ENCODE measurements at places on chromosomes 6 and 20.

- DNase-seq: no peak
Measured at GRCh38 chr6:41704656-41705310, 30.6 kb downstream of the TFEB start.

- DNase-seq: no peak
Measured at GRCh38 chr6:112415366-112415765, 68.2 kb downstream of the RFPL4B start.

- no peak for DNase-seq
Measured at GRCh38 chr20:62700261-62700930, 8.2 kb upstream of the NTSR1 start.

- no peak for DNase-seq
Measured at GRCh38 chr20:62829231-62830230, 12.7 kb downstream of the COL9A3 start.

DNA sequence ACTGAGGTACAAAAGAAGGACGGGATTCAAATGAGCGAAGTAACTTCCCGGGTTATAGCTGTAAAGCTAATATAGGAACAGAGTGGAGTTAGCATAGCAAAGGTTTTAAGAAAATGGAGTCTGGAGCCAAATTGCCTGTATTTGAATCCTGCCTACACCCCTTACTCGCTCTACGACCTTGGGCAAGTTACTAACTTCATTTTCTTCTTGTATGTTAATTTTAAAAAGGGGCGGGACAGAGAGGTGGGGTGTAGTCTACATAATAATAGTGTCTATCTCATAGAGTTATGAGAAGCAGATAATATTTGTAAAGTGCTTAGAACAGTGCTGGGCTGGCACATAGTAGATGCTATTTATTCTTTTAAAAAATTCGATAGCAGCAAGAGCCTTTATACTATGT lies 705 bp downstream of the ZSCAN23 start:
- DNase-seq: no peak

DNA sequence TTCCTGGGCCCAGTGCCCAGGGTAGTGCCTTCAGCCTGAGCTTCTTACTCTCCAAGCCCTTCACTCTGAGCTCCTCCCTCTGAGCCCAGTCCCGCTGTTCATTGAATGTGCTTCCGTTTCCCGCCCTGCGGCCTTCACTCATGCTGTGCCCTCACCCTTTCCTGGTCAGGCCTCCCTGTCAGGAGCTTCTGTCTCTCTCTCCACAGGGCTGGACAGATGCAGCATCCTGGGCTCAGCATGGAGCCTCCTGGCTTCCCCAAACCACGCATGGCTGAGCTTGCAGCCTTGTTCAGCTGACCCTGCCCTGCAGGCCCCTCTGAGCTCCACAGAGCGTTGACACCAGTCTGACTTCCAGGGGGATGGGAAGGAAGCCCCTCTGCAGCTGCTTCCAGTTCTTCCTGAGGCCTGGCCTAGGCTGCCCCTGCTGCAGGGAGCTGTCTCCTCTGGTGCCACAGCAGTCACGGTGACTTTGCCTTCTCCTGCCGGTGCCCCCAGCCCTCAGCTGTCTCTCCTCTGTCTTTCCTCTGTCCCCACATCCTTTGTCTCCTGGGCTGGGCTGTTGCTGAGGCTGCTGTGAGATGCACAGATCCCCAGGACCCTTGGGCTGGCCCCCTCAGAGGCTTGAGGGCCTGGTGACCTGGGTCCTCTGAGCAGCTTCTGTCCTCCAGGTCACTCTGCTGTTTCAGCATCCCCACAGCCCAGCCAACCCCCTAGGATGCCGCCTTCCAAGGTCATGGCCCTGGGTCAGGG lies 7.9 kb upstream of the MYT1 start:
- DNase-seq: no peak

DNA sequence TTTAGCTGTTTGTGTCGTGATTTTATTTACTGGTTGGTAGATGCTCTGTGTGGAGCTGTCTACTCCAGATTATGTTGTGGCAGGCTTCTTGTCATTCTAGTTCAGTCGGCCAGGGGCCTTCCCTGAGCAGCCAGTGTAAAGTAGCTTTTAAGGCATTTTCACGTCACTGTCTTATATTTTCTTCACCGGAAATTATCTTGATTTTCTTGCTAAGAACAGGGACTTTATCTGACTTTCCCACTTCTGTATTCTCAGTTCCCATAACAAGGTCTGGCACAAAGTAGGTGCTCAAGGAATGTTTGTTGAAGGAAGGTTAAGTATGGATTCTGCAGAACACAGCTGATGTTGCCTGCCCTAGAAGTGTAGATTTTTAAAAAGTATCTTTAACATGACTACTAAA lies 868 bp downstream of the LTV1 start:
- no peak for DNase-seq

DNA sequence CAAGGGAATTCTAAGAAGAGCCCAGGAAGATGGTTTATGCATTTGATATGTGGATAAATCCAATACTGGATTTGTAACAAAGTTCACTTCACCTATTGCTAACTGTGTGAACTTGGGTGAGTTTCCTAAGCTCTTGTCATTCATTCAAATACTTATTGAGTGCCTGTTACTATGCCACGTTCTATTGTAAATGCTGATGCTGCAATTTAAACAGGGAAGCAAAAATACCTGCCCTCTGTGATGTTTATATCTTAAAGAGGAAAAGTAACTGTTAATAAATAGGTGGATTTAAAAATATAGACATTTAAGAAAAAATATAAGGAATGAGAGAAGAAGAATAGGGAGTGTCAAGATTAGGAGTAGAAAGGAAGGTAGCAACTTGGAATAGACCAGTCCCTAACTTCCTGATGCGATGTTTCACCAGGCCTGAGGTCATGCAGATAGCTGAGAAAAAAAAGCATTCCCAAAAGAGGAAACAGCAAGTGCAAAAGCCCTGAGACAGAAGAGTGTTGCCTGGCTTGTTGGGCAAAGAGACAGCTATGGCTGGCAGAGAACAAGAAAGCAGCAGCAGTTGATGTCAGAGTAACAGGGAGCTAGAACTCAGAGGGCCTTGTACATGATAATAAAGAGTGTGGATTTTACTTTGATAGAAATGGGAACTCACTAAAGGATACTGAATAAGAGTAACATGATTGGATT lies 54.3 kb upstream of the TCF21 start:
- DNase-seq: no peak

- no peak for DNase-seq
Measured at GRCh38 chr6:17446713-17447112, 53.3 kb downstream of the CAP2 start.

- DNase-seq: no peak
Measured at GRCh38 chr6:49639177-49639817, 2.7 kb upstream of the RHAG start.

- DNase-seq: no peak
Measured at GRCh38 chr6:136426627-136427377, 123.4 kb downstream of the MAP7 start.

- peak; percentile 47 for DNase-seq
Measured at GRCh38 chr20:36572701-36573102, 695 bp upstream of the TGIF2 start.

DNA sequence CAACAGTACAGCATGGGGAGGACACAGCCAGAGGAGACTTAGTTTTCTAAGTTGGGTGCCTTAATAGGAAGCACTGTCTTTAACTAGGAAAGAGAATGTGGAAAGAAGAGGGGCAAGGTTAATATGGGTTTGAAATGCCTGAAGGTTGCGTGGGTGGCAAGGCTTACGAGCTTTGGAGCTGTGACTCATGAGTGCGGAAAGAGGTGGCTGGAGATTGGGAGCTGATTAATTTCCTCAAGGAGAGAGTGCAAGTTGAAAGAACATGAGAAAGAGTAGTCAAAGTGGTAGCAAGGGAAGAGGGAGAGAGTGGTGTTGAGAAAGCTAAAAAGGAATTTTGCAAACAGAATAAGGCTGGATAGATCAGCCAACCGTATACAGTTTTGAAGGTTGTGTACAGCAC lies 315.1 kb upstream of the PRND start:
- no peak for DNase-seq

DNA sequence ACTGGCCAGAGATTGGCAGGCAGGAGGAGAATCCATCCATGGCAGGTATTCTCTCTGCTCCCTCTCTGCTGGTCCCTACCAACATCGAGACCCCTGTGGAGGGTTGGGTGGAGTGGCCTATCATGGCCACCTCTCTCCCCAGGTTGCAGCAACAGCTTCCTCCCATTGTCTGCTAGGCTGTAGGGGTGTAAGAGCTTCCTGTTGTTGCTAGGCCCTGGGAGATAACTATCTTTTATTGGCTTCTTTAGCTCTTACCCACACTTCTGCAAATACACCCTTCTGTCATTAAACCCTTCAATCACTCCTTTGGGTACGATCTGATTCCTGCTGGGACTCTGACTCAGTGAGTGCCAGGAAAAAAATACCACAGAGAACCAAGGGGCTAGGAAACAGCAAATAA lies 66.6 kb upstream of the FAM184A start:
- no peak for DNase-seq

DNA sequence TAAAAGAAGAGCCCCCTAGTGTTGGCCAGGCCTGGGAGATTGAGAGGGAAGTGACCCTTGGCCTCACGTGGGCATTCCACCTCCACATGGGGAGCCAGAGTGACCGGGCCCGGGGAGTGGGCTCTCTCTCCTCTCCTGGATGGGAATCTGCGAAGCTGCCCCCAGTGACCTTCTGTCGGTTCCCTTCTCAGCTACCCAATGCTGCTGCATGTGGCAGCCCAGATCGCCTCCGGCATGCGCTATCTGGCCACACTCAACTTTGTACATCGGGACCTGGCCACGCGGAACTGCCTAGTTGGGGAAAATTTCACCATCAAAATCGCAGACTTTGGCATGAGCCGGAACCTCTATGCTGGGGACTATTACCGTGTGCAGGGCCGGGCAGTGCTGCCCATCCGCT lies 10.1 kb upstream of the GTF2H4 start:
- no peak for DNase-seq

DNA sequence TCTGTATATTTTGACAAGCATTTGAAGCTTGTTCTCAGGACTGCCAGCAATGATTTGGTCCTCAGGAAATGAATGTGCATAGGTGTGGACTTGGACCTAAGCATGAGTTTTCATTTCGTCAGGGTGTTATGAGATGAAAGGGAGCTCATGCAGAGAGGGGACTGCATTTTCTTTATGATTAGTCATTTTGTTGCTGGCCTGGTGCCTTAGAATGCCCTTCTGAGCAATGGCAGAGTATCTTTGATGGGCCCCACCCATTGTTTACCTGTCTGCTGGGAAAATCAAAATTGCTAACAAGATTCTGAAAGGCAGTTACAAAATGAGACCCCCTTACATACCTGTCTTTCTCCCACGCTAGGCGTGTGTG lies 51.5 kb upstream of the MTHFD1L start:
- no peak for DNase-seq

DNA sequence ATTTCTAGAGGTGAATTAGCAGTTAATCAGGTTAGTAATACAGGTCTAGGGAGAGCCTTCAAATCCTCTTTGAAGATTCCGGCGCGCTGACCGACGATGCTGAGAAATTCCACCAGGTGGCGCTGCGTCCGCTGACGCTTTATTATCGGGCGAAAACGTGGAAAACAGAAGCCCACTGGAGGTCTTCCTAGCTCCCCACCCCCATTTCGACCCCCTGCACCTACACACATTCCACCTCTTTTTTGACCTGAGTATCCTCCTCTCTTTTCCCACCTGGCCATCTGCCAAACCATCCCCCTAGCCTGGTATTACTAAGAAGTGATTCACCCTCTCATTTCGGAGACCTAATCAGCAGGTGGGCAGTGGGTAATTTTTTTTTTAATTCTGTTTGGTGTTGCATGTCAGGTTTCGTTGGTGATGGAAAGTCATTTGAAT lies 65.4 kb upstream of the RIN2 start:
- DNase-seq: no peak

GRCh38 chr6:72386324-72386723 lies 235.5 kb upstream of the KCNQ5 start:
- no peak for DNase-seq

GRCh38 chr6:154591234-154591633 lies 80.7 kb upstream of the CNKSR3 start:
- DNase-seq: no peak

DNA sequence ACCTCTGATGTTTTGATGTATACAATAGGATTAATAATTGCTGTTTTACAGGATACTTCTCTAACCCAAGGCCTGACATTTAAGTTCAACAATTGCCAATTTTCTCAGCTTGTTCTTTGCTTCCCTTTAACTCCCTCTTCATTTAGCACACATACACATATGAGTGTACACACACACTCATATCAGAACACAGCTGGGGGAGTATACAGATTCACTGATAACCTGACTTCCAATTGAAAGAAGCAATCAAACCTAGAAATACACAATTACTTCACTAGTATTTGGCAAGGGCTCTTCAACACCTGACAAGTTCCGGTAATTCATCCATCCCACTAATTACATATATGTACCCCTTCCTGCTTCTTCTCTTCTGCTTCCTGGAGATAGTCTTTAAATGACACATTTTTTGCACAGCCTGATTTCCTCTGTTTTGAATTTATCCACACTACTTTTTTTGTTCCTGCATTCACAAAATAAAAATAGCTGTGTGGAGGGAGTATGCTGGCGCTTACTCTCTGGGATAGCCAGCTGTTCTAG lies 11.2 kb downstream of the UST start:
- DNase-seq: no peak

GRCh38 chr6:95572098-95572497 lies 5.2 kb upstream of the MANEA start:
- DNase-seq: no peak

GRCh38 chr20:39752262-39752876 lies 790.2 kb downstream of the DHX35 start:
- no peak for DNase-seq

DNA sequence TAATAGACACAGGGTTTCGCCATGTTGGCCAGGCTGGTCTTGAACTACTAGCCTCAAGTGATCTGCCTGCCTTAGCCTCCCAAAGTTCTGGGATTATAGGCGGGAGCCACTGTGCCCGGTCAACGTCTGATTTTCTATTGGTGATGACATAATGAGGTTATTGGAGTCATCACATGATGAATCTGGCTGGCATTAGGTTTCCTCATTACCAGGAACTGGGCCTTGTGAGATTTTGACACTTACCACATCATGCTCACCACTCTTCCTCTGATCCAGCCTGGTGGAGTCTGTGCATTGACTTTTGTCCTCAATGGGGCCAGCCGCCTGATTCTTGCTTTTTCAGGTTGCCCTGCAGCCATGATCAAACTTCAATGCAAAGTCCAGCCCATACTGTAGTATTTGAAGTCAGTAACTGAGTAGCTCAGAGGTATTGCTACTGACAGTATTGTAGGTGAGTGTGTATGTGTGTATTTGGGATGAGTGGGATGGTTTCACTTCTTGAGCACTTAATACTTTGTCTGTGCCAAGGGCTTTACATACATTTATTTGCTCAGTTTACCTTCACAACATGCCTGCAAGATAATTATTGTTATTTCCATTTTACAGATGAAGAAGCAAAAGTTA lies 16.0 kb downstream of the ANKS1A start:
- no peak for DNase-seq

GRCh38 chr6:106973018-106973835 lies 1.3 kb downstream of the CD24 start:
- DNase-seq: no peak

- no peak for DNase-seq
Measured at GRCh38 chr6:71083308-71083820, 126.5 kb upstream of the B3GAT2 start.

GRCh38 chr6:35058865-35059522 lies 82.1 kb downstream of the TCP11 start:
- DNase-seq: no peak

GRCh38 chr6:101845621-101846020 lies 452.1 kb downstream of the GRIK2 start:
- DNase-seq: no peak

- DNase-seq: no peak
Measured at GRCh38 chr20:39188266-39188765, 226.2 kb downstream of the DHX35 start.

GRCh38 chr6:3466488-3467219 lies 9.8 kb upstream of the SLC22A23 start:
- no peak for DNase-seq
